Renal cortical epithelial cell (primary cell): ENCODE measurements at places on chromosomes 6 and 20. TPM values are rescaled to one million over a fixed set of nuclear protein-coding genes. Genes with fewer than 3 reads are reported as not detected.

DNA sequence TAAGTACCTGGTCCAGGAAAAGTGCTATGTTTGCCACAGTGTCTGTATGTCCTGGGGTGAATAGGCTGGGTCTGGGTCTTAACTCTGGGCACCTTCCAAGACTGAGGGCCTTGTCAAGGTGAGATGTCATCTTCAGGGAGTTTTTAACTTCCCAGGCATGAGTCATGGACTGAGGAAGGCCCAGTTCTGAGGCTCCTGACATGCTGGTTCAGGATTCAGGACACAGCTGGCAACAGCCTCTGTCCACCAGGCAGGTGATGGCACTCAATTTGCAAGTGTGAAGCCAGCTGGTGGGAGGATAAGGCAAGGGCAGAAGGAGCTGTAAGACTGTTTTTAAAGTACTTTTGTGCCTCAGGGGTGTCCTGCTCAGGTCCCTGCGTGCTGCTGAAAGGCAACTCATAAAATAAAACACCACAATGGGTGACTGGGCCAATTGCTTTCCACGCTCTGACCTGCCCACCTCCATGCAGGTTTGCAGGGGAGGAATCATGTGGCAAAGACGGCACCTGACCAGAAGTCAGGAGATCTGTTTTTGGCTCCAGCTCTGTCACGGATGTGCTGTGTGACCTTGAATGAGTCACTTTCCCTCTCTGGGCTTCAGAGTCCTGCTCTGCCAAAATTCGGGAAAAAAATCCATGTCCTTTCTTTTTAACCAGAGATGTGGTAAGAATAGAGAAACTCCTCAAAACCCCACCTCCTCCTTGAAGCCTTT, 4.9 kb upstream of the PACSIN1 start:
- DNase-seq: no peak

- peak; percentile 59 for DNase-seq
These were observed 994.4 kb downstream of the EYS start for GRCh38 chr6:64712606-64713005.

Gene NEU1
- 104 and 112 TPM in 2 replicates for total RNA-seq

- no peak for DNase-seq
These were observed 551 bp downstream of the SYNCRIP start for GRCh38 chr6:85641897-85642773.

Gene PTPRT
- total RNA-seq: not detected in 2 replicates

- peak; percentile 93 for DNase-seq
These were observed 9.2 kb downstream of the ECI2 start for GRCh38 chr6:4125933-4126864.

Gene PSORS1C2
- total RNA-seq: not detected in 2 replicates

DNA sequence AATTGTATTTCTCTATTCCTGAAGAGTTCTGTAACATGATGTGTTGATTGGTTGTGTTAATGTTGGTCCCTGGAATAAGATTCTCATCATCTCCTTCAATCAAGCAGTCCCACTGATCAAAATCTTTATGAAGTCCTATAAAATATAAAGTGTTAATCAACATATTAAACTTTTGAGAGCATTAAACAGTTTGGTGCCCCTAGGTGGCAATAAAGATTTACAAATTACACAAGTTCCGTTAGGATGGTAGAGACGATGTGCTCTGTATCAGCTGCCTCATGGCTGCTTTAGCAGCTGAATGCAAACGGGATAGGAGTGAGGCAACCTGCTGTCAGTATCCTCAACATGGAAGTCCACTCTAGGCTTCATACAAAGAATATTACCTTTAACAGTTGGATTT, 16.9 kb downstream of the TDRD6 start:
- DNase-seq: peak; percentile 58

DNA sequence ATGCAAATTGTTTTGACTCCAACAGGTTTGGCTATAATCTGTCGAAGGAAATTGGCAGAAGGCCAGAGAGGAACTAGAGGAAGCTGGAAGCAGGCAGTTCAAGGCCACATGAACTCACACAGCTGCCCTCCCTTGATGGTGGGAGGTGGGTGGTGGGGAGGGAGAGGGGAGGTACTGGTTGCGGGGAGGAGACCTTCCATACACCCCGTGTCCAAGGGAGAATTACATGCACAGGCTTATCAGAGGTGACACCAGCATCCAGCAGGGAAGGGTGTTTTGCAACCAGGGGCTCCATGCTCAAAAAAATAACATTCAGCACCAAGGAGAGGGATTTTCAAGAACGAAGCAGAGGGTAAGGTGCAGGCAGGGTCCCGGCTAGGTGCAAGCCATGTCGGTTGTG, 9.1 kb downstream of the PRND start:
- peak; percentile 13 for DNase-seq

GRCh38 chr6:36113049-36113448, 17.3 kb upstream of the MAPK13 start:
- no peak for DNase-seq

- DNase-seq: peak; percentile 12
These were observed 320.1 kb upstream of the FKBP1C start for GRCh38 chr6:62891065-62891647.

- DNase-seq: no peak
These were observed 6.7 kb upstream of the SYNJ2 start for GRCh38 chr6:157974967-157975366.

Gene POM121L2
- not detected in 2 replicates for total RNA-seq

DNA sequence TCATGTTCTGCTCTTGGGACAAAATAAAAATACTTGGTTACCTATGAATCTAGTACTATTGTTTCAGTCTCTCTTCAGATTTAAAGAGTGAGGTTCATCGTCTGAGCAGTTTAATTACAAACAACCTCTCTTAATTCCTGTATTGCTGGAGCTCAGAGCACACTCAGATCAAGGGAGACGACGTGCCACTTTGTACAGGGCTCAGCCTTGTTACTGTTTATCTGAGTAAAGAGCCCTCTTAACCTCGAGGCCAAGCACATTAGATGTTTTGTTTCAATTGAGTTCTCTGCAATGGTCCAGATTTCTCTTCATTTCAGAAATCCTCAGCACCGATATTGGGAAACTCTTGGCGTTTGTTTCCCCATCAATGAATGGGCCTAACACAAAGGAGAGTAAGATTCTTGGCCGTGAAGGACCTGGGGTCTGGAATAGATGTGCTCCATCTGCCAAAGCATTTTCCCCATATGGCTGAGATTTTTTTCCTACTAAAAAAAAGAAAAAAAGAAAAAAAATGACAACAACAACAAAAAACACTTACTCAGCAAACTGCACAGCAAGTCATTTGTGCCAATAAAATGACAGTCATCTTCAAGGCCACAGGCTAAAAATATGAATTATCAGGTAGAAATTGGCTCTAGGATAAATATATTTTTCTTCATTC, 82.6 kb upstream of the CCN6 start:
- DNase-seq: no peak

- no peak for DNase-seq
These were observed 28.6 kb upstream of the PCMTD2 start for GRCh38 chr20:64226686-64227580.

DNA sequence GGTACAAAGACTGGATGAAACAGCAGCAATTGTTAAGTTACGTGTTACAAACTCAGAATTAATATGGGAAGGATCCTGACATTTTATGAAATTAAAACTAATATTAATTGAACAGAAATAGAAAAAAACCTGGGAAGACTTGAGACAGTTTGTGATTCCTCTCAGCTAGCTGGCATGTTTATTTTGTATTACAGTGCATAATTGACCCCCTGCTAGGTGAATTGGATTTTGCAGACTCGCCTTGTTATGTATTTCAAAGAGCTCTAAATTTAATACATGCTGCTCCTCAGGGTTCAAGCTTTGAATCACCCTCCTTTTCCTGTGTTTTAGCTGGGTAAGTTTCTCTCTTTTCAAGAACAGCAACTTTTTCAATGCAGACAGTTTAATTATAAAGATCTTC, 339.4 kb downstream of the PLCB1 start:
- DNase-seq: no peak

Gene MRAP2
- total RNA-seq: 1.7 and 7.5 TPM in 2 replicates

- no peak for DNase-seq
These were observed 181.6 kb upstream of the SYNCRIP start for GRCh38 chr6:85824329-85824728.

GRCh38 chr6:1704711-1705110, 95.0 kb downstream of the FOXC1 start:
- DNase-seq: peak; percentile 58

Gene TRIM15
- total RNA-seq: 0.17 TPM in 1 of 2 replicates, not detected in the other

Gene RSPH4A
- 1.5 TPM in 1 of 2 replicates, not detected in the other for total RNA-seq

Gene TBXT
- total RNA-seq: not detected in 2 replicates

DNA sequence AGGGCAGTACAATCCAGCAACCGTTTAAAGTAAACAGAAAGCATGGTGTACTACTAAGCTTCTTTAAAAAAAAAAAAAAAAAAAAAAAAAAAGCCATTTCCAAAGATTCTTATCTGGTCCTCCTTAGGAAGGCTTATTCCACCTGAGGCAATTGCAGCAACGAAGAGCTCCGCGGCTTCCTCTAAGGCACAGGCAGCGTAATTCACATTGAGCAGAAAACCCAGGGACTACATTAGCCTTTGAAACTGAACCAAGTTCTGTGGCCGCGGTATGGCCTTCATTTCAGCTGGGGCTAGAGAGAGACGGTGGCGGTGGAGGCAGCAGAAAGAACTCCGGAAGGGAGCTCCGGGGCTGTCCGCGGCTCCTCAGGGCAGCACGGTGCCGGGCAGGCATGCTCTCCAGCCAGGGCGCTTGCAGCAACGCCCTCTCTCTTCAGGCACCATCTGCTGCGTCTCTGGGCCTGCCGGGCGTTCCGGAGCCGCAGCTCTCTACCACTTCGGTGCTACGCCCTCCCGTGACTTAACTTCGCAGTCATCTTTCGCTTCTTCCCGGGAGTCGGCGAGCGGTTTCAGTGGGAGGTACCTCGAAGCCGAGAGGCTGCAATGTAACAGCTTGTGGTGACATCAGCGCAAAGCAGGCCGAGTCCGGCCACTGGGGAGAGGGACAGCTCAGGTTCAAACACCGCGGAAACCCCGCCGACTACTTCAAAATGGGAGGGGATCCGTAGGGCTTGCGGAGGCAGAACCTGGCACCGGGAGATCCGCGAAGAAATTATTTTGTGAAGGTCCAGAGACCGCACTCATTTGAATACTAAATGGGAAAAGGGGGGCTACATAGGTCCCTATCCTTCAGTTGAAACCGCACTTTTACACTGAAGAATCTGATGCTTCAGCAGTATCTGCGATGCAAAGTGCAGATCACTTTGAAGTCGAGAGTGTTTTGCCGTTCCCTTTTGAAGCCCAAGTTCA, 100.0 kb downstream of the DST start:
- DNase-seq: peak; percentile 97

GRCh38 chr20:2729251-2729713, 36.7 kb downstream of the EBF4 start:
- DNase-seq: no peak

DNA sequence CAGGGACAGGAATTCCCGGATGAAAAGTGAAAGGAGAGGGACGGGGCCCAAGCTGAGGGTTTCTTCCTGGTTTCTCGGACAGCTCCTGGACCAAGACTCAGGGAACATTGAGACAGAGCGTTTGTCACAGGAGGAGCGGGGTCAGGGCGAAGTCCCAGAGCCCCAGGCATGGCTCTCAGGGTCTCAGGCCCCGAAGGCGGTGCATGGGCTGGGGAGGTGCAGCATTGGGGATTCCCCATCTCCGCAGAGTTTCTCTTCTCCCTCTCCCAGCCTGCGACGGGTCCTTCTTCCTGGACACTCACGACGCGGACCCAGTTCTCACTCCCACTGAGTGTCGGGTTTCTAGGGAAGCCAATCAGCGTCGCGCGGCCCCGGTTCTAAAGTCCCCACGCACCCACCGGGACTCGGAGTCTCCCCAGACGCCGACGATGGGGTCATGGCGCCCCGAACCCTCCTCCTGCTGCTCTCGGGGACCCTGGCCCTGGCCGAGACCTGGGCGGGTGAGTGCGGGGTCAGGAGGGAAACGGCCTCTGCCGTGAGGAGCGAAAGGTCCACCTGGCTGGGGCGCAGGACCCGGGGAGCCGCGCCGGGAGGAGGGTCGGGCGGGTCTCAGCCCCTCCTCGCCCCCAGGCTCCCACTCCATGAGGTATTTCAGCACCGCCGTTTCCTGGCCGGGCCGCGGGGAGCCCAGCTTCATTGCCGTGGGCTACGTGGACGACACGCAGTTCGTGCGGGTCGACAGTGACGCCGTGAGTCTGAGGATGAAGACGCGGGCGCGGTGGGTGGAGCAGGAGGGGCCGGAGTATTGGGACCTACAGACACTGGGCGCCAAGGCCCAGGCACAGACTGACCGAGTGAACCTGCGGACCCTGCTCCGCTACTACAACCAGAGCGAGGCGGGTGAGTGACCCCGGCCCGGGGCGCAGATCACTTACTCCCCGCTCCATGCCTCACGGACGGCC, 54.6 kb upstream of the POLR1H start:
- DNase-seq: no peak

DNA sequence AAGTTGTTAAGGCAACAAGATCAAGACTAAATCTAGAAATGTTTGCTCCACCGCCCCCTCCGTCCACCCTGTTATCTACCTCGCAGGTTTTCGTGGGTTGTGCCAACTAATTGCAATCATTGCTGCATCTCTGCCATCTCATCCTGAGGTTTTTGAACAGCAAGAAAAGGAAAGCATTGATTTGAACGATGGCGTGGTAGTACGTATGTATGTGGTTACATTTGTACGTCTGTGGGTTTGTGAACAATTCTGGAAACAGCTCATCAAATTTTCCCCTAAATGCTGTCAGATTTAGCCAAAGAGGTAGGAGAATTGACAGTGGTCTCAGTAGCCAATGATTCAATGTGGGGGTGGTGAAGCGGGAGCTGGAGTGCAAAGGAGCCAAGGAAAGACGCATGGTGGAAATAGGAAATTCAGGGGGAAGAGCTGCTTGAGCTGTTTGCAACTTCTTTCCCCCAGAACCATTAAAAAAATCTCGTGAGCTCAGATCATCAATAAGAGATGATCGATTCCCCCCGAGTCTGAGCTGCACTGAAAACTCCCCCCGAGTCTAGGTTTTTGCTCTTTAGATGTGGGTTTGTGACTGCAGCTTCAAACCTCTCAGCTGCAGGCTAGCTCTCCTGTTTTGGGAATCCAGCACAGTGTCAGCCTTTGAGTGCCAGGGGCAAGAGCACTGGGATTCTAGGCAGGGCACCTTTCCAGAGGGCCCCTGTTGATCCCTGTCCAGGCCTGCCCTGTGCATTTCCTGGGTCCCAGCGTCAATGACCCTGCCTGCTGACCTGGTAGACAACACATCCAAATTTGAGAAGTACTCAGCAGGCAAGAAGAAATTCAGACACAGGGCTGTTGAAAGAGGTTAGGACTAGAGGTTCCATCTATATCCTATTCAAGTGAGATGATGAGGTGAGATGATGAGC, 72.6 kb upstream of the LY86 start:
- DNase-seq: no peak

Gene AVP
- total RNA-seq: not detected in 2 replicates

DNA sequence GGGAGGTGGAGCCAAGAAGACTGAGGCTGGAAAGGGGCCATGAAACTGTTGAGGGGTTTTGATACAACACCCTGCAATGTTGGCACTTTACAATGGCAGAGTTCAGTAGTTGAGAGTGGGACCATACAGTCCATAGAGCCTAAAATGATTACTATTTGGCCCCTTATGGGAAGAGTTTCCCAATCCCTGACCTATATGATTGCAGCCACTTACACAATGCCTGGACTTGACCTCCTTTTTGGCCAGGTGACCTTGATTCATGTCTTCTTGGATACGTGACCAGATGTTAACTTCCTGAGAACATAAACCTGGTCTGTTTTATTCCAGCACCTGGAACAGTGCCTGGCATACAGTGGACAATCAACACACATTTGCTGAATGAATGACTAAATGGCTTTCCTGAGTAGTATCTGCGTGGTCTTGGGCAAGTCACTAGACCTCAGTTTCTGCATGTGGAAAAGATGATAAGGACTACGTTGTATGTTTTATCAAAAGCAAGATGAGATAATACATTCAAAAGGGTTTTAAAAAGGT, 58.4 kb downstream of the NOX3 start:
- no peak for DNase-seq

Gene COL11A2
- total RNA-seq: 0.17 and 0.20 TPM in 2 replicates

- no peak for DNase-seq
These were observed 4.0 kb downstream of the TTPAL start for GRCh38 chr20:44479643-44480042.
